Stimulated activated CD8-positive, alpha-beta memory T cell treated with anti-CD3 and anti-CD28 coated beads, Interleukin-4, amount 100 ng/mL, for 1 hour (primary cell): ENCODE measurements at places on chromosomes 11 and 22.

- DNase-seq, result no peak
Measured at GRCh38 chr11:12599408-12600143, 74.6 kb upstream of the TEAD1 start.

DNA sequence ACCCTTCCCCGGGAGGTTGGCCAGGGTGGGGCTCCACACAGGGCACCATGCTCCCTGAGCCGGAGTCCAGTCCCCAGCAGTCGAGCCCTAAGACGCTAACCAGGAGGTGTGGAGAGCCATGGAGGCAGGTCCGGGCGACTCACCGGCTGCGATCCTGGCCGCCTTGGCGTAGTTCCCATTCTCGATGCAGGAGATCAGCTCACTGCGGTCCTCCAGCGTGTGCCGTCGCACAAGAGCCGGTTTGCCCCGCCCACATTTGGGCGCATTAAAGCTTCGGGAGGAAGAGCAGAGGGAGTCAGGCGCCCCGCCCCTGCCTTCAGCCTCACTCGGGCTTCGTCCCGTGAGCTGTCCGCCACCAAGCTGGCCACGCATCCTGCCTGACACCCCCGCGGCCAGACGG, 50.8 kb downstream of the BRD1 start:
- DNase-seq, result no peak

- no peak for DNase-seq
Measured at GRCh38 chr11:87306262-87306851, 268.6 kb downstream of the TMEM135 start.

DNA sequence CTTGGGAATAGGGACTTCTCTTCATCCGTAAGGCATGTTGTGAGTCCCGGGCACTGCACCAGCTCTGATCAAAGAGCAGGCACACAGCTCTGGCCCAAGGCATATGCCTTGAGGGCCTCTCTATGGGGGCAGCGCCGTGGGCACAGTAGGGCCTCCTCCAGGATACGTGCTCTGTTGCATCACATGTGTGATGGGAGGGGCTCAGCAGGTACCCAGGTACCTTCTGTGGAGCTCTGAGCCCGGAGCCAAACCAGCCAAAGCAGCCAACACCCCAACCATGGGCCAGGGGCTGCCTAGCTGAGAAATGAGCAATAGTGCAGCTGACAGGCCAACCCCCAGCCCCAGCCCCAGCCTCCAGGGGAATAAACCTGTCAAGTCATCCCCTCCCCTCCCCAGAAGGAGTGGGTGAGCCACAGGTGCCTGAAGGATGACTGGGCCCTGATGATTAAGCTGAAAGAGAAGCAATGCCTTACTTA, 79.7 kb upstream of the SHISAL1 start:
- DNase-seq, result no peak

GRCh38 chr22:19900707-19901436, 40.7 kb upstream of the COMT start:
- no peak for DNase-seq

GRCh38 chr11:27496461-27496860, 10.1 kb downstream of the LIN7C start:
- DNase-seq, result no peak

GRCh38 chr22:24432059-24432853, 4.9 kb downstream of the ADORA2A start:
- DNase-seq, result no peak

- DNase-seq, result no peak
Measured at GRCh38 chr11:87473174-87473573, 435.4 kb downstream of the TMEM135 start.

GRCh38 chr11:17546240-17546639, 819 bp upstream of the OTOG start:
- no peak for DNase-seq

DNA sequence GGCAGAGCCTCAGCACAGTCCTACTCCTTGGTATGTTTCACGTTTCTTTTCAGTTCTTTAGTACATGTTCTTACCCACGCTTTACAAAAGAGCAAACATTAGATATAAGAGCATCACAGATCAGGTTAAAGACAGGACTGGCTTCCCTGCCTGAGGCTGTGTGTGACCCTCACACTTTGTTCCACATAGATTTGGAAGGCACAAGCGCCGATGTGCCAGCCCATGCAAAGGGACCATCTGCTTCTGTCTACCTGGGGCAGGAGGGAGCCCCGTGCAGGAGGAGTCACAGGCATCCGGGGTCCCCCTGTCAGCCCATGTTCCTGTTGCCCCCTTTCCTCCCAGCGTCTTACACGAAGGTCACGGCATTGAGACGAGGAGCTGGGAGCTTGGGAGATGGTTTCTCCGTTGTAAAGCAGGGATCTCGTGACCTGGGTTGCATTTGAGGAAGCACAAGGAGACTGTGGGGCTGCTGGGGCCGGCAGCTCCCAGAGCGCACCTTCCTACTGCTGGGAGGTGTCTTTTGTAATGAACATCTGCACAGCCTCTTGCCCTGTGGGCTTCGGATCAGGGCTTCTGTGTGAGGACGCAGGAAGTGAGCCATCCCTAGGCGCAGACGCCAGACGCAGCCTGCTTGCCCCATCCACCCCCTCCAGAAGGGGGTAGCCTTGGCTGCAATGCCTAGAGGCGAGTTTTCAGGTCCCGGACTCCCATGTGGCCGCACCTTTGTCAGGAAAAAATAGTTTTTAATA, 72.6 kb downstream of the SCN3B start:
- no peak for DNase-seq

DNA sequence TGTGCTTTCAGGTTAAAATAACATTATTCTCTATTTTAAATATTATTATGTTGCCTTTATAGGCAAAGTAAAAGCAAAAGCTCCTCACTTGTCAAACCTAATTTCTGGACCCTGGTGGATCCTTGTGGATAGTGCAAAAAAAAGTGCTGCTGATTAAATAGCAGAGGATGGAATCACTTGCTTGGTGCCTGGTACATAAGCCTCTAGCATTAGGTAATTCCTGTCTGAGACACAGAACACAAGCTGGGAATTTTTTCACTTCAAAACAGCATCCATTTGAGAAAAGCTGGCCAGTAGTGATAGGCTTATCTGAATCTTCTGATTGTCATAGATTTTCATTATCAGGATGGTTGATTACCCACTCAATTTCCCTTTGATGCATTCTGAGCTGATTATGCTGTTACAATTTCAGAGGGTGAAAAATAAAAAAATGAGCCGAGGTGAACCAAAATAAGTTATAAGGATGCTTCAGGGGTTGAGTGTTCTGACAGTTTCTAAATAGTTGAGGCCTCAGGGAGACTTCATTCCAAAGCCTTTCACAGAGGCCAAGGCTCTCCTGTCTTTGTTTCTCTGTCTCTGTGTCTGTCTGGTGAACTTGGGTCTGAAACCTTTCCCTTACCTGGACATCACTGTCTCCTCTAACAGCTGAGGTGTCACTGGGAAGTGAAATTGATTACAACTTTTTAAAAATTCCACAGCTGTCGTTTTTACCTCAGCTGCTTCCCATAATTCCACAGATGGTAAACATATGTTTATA, 242.9 kb downstream of the NELL1 start:
- DNase-seq, result no peak

GRCh38 chr22:48950151-48950915, 877.3 kb downstream of the BRD1 start:
- DNase-seq, result no peak

GRCh38 chr11:26323837-26324236, 8.1 kb upstream of the ANO3 start:
- no peak for DNase-seq

DNA sequence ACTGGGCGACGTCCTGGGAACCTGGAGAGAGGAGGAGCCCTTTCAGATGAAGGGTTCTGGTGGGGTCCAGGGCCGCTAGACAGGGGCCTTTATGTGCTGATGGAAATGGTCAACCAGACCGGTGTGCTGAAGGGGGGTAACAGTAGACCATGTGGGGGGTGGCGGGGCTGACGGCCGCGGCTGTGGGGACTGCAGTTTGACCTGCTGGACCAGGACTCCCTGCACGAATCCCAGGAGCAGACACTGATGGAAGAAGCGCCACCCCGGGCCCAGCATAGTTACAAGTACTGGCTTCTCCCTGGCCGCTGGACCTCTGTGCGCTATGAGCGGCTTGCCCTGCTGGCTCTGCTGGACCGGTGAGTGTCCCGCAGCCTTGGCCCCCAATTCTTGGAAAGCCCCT, 6.4 kb downstream of the PCNX3 start:
- no peak for DNase-seq

DNA sequence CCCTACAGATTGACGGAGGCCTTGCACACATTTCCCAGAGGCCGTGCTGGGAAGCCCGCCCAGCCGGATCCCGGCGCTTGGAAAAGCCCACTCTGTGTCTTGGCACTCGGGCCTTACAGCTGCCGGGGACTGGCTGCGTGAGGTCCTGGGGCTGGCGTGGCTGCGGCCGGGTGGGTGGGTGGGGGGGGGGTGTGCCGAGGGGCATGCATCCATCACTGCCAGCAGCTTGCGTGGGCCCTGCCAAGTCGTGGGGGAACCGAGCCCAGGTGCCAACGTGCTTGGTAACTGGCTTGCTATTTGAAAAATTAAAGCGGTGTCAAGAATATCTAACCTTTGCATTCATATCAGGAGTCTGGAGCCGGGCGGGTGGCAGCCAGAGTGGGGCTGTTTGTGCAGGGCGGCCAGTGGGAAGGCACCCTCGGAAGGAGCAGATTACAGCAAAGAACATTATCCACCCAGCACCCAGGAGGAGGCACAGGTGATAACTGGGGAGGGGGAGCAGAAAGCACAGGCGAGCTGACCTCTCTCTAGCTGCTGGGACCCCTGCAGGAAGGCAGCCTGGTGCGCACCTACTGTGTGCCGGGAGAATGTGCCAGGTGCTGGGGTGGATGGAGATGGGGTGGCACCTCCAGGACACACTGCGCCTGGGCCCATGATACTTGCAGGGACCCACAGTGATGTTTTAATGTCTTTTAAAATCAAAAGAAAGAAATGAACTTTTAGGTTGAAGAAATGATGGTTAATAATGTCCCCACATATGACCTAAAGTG, 28.5 kb upstream of the SMIM38 start:
- DNase-seq, result no peak

- DNase-seq, result no peak
Measured at GRCh38 chr11:132472411-132473172, 1059.7 kb downstream of the OPCML start.

DNA sequence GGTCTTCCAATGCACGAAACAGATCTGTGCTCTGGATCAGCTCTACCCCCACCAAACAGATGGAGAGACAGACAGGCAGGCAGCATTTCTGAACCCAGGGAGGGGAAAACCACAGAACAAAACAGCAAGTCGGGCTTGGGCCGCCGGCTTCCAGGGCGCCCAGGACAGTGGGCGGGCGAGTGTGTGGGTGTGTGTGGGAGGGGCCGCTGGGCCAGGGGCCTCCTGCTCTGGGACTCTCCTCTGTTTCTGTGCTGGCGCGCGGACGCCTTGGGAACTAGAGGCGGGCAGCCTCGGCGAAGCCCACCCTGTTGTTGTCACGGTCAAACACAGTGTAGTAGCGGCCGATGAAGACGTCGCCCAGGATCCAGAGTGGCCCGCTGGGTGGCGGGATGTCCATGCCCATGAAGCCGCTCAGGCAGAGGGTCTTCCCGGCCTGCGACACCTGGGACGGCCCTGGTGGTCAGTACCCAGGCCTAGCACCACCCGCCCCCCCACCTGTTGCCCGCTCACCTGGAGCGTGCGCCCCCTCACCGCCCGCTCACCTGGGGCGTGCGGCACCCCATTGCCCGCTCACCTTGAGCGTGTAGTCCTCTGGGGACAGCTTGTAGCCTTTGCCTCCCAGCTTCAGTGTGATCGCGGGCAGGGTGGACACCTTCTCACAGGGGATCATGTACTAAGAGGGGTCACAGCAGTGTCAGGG, 3.0 kb upstream of the IFITM10 start:
- DNase-seq, result no peak

DNA sequence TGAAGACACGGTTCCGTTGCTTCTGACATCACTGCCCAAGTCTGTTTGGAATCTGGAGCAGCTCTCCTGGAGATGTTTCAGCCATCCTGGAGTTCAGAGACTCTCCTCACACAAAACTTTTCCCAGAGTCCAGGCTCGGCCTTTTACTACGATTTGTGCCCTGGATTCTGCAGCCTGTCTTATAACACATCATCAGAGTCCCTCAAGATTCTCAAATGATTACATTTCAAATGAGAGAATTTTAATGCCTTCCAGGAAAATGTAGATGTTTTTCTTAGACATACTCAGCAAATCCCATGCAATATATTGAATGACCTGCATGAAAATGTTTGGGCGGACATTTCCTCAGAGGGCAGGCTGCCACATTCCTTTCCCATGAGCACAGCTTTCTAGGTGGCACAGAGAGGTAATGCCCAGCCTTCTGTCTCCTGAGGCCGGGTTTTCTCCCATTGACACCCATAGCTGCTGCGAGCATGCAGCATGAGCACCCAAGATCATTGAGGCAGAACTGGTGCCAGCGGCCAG, 129.1 kb downstream of the SNX19 start:
- no peak for DNase-seq

DNA sequence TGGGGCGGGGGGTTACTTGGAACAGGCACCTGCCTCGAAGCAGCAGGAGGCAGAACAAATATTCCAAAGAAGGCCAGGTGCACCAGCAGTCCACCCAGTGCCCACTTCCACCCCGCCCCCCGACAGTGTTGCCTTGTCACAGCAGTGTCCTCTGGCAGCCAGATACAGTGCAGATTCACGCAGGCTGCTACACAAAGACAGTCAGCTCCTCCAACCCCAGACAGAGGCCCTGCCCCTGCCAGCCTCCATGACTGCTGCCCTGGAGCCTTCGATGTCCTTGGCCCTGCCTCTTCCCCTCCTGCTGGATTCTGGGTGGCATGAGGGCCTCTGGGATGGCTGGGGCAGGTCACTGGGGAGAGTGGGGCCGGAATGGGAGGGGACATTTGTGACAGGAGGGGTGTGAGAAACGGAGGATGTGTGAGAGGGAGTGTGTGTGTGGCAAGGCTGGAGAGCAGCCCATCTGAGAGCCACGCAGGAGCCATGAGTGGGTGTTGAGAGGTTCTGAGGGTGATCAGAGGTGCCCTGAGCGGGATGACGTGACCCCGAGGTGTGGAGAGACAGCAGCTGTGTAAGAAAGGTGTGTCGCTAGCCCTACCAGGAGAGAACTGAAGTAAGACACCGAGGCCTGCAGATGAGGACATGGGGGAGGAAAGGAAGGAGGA, 173.7 kb downstream of the CEP164 start:
- no peak for DNase-seq

- DNase-seq, result no peak
Measured at GRCh38 chr11:61144511-61145179, 16.6 kb downstream of the VPS37C start.

- DNase-seq, result no peak
Measured at GRCh38 chr22:44686873-44687600, 15.0 kb upstream of the PRR5 start.

DNA sequence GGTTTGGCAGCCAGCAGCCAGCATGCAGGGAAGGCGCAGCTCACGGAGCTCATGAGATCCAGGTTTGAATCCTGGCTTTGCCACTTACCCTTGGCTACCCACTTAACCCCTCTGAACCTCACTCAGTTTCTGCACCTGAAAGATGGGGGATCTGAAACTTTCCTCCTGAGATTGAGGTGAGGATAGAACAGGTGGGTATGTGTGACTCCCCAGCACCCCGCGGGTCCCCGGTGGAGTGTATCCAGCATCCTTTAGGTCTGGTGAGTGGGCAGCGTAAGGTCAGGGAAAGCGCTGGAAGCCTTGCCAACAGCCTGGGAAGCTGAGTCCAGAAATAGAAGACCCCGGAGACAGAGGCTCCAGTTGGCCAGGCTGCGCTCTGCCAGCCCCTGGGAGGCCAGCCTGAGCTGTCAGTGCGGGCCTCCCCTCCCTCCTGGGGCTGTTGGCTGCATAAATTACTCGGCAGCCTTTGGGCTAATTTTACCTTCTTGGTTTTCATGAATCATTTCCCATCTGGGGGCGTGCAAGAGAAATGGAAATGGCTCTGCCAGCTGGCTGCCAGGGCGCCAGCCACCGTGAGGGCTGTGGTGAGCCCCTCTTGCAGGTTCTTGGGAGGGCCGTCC, 17.6 kb downstream of the PRDM11 start:
- DNase-seq, result no peak
